ENCODE measurements at places on chromosomes 5 and 9.

DNA sequence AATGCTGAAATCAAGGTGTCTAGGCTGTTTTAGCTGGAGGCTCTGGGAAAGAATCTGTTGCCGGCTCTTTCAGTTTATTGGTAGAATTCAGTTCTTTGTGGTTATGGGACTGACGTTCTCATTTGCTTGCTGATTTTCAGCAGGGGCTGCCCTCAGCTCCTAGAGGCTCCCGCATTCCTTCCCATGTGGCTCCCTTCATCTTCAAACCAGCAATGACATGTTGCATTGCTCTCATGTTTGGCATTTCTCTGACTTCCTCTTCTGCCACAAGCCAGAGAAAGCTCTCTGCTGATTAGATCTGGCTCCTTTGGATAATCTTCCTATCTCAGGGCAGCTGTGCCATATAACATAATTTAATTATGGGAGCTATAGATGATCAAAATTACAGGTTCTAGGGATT lies 360.3 kb downstream of the LRRC70 start:
- DNase-seq = no peak

DNA sequence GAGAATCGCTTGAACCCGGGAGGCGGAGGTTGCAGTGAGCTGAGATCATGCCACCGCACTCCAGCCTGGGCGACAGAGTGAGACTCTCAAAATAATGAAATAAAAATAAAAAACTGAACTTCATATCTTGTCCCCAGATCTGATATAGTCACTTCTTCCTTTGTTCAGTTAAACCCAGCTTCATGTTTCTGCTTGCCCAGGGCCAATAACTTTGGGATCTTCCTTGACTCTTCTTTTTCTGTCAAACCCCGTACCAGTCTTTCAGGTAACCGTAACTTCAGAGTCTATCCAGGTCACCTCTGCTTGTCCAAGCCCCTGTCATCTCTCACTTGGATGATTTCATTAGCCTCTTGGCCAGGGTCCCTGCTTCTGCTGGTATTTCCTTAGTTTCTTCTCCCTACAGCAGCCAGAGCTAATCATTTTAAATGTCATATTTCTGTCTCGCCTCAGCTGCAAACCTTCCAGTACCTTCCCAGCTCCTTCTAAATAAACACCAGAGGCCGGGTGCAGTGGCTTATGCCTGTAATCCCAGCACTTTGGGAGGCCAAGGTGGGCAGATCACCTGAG lies 19.7 kb upstream of the ABL1 start:
- DNase-seq = no peak

DNA sequence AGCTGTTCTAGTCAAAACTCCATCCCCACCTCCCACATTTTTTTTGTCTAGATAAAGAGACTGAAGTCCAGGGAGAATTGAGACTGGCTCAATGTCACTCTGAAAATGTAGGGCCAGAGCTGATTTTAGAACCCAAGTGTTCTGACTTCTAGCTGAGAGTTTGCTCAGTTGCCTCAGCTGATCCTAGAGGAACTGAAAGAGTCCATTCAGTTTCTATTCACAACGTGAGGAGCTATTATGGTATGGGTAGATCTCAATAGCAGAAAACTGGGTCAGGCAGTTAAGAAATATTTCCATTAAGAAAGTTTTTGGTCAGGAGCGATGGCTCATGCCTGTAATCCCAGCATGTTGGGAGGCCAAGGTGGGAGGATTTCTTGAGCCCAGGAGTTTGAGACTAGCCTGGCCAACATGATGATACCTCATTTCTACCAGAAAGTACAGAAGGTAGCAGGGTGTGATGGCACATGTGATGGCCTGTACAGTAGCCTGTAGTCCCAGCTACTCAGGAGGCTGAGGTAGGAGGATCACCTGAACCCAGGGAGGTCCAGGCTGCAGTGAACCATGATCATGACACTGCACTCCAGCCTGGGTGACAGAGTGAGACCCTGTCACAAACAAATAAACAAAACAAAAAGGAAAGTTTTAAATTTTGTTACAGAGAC lies 61.7 kb downstream of the GLRA1 start:
- no peak for DNase-seq

DNA sequence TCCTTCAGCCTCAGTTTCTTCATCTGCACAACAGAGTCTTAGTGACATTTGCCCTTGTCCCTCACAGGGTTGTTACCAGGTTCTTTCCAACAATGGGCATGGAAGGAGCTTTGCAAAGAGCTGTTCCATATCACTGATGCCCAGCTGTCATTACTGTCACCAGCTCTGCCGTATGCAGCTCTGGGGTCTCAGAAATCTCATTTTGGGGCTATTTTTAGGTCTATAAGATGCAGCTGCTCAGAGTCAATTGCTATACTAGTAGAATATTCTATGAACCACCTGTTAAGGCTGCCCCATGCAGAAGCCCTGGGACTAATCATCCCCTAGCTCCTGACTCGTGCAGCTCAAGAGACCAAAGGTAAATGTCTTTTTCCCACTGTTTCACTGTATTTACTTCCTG lies 105.1 kb upstream of the TNPO1 start:
- DNase-seq = no peak

GRCh38 chr5:168106008-168106761 lies 185.3 kb upstream of the WWC1 start:
- DNase-seq = no peak

- DNase-seq = no peak
These were observed 567.1 kb upstream of the ZNF608 start for GRCh38 chr5:125313555-125313954.

- no peak for DNase-seq
These were observed 8.6 kb downstream of the MORN5 start for GRCh38 chr9:122168356-122168755.

- DNase-seq = no peak
These were observed 17.4 kb downstream of the MGAT1 start for GRCh38 chr5:180785121-180785781.

- DNase-seq = no peak
These were observed 318.9 kb upstream of the RIOK2 start for GRCh38 chr5:97501965-97502305.

DNA sequence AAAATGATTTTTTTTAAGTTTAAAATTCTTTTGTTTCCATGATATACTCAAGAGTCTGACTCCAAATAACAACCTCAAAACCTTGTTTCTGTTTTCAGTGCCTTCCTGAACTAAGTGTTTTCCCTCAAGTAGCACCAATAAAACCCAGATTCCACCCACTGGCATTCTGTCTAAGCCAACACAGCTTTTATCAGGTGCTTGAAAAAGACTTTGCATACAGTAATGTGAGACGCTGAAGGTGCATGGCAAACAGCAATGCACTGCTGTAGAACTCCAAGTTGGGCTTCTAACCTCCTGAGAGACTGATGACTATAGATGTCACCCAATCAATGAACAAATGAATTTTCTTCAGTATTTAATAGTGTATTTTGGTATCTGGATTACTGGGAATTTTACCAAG lies 95.7 kb downstream of the NFIB start:
- DNase-seq = no peak

DNA sequence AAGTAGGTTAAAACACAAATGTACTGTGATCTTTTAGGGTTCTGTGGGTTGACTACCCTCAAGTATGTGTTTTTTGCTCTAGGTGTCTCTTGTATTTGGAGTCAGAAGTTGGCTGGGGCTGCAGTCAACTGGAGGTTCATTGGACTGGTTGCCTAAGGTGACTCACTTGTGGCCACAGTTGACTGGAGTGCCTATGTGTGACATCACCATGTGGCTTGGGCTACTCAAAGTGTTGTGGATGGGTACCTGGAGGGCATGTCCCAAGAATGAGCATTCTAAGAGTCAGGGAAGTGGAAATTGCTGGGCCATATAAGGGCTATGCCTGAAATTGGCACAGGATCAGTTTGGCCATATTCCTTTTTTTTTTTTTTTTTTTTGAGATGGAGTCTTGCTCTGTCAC lies 27.4 kb downstream of the SNX30 start:
- peak; percentile 31 for DNase-seq

- DNase-seq = no peak
These were observed 6.4 kb upstream of the CCL28 start for GRCh38 chr5:43418561-43418960.

GRCh38 chr5:90015584-90016018 lies 394.0 kb downstream of the CETN3 start:
- no peak for DNase-seq

- DNase-seq = no peak
These were observed 77.6 kb downstream of the PCDH1 start for GRCh38 chr5:141800617-141801016.

DNA sequence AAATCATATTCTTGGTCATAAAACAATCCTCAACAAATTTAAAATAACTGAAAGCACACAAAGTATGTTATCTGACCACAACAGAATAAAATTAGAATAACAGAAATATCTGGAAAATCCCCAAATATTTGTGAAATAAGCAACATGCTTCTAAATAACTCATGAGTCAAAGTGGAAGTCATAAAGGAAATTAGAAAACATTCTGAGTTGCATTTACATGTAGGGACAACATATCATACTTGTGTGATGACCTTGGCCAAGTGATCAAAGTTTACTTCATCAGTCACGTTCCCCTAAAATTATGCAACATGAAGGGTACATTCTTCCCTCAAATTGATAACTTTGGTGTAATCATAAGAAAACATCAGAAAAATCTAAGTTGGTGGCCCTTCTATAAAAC lies 64.7 kb downstream of the CSF2 start:
- no peak for DNase-seq

GRCh38 chr9:116238225-116238624 lies 84.6 kb downstream of the PAPPA start:
- DNase-seq = no peak

- DNase-seq = no peak
These were observed 131.5 kb downstream of the AGTPBP1 start for GRCh38 chr9:85610074-85610860.

GRCh38 chr9:137275588-137276472 lies 1.7 kb upstream of the TOR4A start:
- DNase-seq = no peak

- DNase-seq = no peak
These were observed 3.6 kb upstream of the RGS7BP start for GRCh38 chr5:64502196-64502595.

DNA sequence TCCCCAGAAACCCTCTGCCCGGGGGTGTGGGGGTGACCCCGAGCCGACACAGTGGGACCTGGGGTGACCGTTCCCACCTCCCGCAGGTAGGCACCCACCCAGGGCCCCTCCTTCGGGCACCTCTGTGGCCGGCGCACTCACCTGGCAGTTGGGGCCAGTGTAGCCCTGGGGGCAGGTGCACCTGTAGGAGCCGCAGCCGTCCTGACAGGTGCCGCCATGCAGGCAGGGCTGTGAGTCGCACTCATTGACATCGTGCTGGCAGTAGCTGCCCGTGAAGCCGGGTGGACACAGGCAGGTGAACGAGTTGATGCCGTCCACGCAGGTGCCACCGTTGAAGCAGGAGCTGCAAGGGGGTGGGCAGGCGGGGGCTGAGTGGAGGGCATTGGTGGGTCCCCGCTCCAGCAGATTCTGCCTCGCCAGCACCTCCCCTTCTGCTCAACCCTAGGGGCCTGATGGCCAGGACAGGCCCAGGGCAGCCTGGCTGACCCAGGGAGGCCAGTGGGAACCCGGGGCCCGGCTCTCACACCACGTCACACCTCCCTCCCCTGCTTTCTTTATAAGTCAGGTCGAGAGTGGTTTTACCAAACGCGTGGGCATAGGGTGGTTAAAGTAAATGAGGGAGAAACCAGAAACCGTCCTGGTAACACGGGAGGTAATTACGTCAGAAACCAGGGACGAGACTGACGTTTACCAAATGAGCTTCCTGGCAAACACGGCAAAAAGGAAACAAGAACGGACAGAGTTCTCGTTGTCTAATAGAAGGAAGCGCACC lies 26.1 kb upstream of the SEC16A start:
- DNase-seq = no peak

DNA sequence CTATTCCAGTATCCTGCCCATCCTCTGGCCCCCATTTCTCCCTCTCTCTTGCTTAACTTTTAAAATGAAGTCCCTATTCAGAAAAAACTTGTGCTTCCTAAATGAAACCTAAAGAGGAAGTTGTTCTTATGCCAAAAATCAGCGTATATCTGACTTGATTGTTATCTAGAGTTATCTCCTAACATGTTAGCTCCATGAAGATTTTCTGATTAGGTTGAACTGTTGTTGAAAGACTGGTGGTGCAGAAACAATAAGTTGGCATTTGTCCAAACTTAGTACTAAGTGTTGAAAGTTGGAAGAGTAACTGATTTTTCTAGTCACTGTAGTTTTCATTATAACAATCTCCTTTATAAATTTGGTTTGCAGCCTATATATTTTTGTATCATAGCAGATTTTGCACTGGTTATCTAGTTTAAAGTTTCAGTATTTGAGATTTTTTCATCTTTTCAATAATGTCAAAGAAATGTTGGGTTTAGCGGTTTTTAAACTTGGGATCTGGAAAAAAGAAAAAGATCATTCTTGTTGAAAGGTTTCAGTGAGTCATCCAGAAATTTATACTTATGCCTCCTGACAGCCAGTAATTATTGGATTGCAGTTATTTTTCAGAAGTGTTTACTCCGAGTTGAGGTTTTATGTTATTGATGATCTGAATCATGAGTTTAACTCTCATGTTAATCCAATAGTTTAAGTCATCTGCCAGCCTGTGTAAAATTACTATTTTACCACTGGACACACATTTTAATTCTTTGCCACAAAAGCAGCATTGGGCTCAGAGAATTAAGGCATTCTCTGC lies 60.6 kb downstream of the PAM start:
- DNase-seq = no peak

DNA sequence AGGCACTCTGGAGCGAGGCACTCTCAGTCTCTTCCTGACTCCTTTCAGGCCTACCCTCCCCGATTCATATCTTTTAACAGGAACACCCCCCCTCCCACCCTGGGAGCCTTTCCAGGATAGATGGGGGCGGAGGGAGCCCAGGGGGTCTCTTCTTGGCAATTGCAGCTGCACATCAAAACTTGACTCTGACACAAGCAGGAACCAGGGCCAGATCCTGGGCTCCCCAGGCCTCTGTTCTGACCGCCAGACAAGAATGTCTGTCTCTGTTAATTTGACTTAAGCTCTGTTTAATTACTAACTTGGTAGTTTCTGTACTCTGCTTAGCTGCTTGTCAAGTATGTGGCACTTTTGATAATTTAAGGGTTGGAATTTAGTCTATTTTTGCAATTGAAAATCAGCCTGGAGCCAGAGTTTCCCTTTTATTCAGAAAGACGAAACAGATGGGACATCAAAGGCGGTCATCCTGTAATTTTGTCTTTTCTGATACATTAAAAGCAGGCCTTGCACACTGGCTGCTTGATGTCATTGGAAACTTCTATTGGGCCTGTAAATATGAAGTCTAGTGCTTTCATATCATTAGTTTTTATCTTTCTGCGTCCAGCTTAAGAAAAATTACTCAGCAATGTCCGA lies 43.3 kb downstream of the ACTL7B start:
- DNase-seq = no peak

- no peak for DNase-seq
These were observed 23.7 kb upstream of the OTULINL start for GRCh38 chr5:14557791-14558415.

Measured in stimulated activated CD8-positive, alpha-beta memory T cell treated with anti-CD3 and anti-CD28 coated beads, Interleukin-4, amount 100 ng/mL, for 48 hours (primary cell).